Right kidney (tissue), 9 donors: ENCODE measurements at places on chromosomes 1 and 21.

DNA sequence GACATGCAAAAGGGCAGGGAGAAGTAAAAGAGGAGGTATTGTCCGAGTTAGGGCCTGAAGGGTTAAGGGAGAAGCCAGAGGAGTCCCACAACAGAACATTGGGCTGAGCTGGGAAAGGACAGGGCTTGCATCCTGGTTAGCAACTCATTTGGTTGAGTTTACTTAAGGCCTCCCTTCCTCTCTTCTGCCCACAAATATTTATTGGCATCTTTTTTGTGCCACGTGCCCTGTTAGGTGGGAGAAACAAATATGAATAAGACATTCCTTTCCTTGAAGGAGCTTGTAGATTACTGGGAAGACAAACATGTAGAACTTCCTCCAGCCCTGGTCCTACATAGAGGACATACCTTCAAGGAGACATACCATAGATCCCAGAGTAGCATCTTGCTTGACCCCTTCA is 53.0 kb upstream of the PRELP start:
- no peak for DNase-seq

DNA sequence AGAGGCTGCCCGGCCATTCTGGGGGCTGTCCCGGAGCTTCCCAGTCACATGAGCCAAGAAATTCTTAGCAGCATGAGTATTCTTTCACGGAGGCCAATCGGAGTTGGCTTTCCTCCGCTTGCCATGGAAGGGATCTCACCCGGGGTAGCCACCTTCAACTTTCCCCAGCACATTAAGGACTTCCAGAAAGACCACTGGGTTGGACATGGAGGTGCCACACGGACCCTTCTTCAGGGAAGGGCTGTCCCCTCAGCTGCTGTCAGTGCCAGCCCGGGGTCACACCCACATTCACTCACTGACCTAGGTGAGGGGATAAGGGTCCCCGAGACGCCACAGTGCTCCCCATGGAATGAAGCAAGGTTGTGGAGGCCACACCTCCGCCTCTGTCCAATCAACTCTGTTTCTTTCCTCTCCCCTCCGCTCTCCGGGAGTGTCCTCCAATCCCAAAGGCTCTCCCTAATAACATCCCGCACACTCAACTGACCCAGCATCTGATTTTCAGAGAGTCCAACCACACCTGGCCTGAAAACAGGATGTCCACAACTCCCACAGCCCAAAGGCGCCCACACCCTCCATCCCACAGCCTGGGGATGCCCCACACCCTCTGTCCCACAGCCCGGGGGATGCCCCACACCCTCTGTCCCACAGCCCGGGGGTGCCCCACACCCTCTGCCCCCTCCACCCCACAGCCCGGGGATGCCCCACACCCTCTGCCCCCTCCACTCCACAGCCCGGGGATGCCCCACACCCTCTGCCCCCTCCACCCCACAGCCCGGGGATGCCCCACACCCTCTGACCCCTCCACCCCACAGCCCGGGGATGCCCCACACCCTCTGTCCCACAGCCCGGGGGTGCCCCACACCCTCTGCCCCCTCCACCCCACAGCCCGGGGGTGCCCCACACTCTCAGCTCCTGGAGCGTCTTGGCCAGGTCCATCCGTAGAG is 19.4 kb downstream of the RSPH1 start:
- no peak for DNase-seq

GRCh38 chr1:156970017-156970416 is 49.6 kb downstream of the LRRC71 start:
- DNase-seq = no peak

GRCh38 chr1:220787069-220787619 is 431 bp downstream of the MTARC1 start:
- DNase-seq = peak; percentile 89

DNA sequence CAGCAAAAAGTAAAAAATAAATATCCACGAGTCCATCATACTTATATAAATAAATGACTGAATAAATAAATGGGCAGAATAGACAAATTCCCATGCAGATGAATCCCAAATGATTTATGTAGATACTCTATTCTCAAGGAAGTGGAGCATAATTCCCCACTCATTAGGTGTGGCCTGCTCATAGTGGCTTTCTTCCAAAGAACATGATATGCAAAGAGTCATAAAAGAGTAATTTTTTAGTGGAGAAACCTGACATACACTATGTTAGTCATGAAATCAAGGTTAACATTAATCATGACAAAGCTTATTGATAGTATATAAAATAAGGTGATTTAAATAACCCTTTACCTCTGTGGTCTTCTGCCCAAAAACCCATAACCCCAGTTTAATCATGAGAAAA is 298.9 kb downstream of the DPYD start:
- no peak for DNase-seq

GRCh38 chr1:3195480-3195815 is 126.4 kb downstream of the PRDM16 start:
- no peak for DNase-seq
